ENCODE measurements at places on chromosomes 3 and 15. TPM values are rescaled to one million over a fixed set of nuclear protein-coding genes. Genes with fewer than 3 reads are reported as not detected.

DNA sequence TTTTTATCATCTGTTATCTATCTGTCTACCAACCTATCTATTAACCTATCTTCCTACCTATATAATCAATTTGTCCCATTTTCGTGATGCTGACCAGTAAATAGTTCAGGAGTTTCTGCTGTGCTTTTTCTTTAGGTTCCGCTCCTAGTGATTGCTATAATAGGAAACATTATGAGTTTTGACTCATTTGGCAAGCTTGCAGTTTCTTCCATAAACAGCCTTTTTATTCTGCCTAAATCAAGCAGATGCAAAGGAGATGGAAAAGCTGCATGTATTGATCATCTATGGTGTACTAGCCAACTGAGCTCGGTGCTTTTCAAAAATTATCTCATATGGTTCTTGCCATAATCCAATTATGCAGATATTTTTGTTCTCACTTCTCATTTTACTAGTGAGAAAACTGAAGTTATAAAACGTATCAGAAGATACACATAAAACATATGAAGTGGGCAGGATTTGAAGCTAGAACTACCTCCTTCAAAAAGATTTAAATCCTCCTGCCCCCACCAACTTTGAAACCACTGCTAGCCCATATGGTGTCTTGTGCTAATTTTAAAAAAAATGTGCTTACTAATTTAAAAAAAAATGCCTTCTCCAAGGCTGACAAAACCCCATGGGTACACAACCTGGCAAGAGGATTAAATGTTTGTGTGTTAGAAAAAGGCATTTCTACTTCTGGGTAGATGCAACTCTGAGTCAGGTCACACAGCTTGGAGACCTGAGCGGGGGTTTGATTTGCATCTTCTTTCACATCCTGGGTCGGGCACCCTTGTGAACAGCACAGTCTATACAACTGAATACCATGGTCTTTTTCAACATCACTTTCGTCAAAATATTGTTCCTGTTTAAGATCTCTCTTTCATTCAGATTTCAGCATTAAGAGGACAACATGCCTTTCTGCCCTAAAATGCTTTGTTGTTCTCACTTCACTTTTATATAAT lies 267.0 kb downstream of the CHL1 start:
- no peak for DNase-seq

DNA sequence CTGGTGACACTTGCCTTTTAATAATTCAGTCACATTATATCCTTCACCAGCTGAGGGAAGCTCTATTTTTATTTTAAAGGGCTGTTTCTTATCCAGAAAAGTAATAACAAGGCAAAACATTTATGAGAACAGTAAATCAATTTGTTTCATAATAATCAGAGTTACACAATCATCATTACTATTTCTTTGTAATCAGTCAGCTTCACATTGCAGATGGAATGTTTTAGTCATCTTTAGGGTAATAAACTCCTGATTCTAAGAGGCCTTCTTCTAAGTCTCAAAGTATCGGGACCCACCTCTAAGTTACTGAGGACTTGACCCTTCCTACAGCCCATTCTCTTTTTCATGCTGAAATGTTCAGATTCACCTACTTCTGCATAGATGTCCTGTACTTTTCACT lies 298.3 kb upstream of the TGFBR2 start:
- DNase-seq: no peak

DNA sequence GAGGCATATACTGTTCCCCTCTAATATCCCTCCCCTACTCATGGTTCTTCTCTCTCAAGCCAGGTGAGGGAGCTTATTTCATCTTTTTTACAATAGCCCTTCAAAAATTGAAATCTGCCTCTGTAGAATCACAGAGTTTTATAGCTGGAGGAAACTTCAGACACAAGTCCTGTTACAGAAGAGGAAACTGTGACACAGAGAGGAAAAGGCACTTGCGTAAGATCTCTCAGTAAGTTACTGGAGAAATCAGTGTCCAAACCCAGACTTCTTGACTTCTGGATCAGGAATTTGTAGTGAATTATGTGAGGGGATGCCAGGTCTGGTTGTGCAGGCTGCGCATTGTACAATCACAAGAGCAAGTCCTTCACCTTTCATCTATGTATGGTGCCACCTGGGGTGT lies 4.6 kb downstream of the FGD5 start:
- no peak for DNase-seq

DNA sequence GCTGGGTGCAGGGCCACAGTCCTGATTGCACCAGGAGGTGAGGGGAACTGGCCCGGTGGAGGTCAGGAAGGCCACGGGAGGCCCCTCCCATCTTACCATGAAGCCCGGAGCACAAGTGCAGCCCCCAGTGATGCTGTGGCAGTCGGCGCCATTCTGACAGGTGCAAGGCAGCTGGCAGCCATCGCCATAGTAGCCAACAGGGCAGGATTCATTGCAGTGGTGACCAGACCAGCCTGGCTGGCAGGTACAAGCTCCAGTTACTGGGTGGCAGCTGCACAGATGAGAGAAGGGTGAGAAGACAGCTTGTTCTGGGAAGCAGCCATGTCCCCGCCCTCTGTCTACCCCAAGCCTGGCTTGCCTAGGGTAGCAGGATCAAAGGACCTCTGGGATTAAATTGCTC lies 88.2 kb downstream of the RAB11A start:
- no peak for DNase-seq

- no peak for DNase-seq
These were observed 13.0 kb downstream of the TGM5 start for GRCh38 chr15:43253431-43254403.

Gene TMEM212
- not detected for polyA plus RNA-seq

Gene CCK
- 9.0 TPM for polyA plus RNA-seq

Gene PRTG
- 0.16 TPM for polyA plus RNA-seq

Gene PPP1R14D
- 1.2 TPM for polyA plus RNA-seq

Gene HRG
- 0.02 TPM for polyA plus RNA-seq

Gene MITF
- polyA plus RNA-seq: 3.2 TPM

Gene WDR76
- 3.5 TPM for polyA plus RNA-seq

Gene KLHL24
- polyA plus RNA-seq: 23.1 TPM

Data from thymus (tissue), 14 donors.